ENCODE measurements at places on chromosomes 3 and 15. TPM values are rescaled to one million over a fixed set of nuclear protein-coding genes. Genes with fewer than 3 reads are reported as not detected.

DNA sequence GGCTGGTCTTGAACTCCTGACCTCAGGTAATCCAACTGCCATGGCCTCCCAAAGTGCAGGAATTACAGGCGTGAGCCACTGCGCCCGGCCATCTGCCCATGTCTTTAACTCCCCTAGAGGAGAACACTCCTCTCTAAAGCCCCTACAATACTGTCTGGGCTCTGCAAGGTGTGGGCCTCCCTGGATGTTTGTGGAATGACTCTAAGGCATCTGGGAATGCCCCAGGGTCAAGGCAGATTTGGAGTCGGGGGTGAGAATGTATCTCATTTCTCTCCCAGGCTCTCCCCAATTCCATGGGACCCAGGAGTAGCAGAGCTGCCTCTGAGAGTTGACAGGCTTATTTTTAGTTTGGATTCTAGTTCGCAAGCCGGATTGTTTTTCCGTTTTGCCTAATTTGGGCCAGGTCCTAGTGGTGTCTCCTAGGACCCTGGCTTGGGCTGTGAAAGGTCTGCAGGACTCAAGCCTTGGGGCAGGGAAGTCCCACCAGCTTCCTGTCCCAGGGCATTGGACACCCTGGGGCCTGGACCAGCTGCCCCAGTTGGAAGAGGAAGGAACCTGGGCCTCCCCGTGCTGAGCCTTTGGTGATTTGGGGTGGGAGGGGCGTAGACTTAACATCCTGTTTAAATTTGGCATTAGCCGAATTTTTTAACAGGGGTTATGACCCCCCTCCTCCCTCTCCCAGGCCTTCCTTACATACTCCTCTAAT is 53.5 kb downstream of the MAGEF1 start:
- no peak for DNase-seq

DNA sequence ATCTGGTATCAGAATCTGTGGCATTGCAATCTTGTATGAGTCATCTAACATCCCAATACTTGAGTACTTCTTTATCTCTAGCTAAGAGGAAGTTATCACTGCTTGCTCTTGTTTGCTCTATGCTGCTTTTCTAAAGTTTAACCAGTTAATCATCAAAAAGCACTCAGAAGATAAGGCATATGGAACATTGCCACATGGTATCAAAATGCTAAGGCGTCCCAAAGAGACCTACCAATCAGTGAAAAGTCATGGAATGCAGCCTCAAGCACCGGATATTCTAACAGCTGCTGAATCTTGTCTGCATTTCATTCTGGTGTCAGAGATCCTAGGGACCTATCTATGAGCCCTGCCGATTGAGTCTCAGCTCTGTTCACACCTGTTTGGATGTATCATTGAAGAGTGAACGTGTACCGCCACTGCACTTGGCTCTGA is 192.8 kb downstream of the ARPP21 start:
- no peak for DNase-seq

Gene OXSM
- 8.0 TPM for total RNA-seq

- DNase-seq = no peak
Observed at GRCh38 chr3:10676905-10677304, 139.1 kb upstream of the SLC6A11 start.

GRCh38 chr3:172201136-172201869 is 161.9 kb downstream of the FNDC3B start:
- peak; percentile 78 for DNase-seq

Gene IL5RA
- not detected for total RNA-seq

- no peak for DNase-seq
Observed at GRCh38 chr3:196842567-196843434, 24.9 kb upstream of the SENP5 start.

DNA sequence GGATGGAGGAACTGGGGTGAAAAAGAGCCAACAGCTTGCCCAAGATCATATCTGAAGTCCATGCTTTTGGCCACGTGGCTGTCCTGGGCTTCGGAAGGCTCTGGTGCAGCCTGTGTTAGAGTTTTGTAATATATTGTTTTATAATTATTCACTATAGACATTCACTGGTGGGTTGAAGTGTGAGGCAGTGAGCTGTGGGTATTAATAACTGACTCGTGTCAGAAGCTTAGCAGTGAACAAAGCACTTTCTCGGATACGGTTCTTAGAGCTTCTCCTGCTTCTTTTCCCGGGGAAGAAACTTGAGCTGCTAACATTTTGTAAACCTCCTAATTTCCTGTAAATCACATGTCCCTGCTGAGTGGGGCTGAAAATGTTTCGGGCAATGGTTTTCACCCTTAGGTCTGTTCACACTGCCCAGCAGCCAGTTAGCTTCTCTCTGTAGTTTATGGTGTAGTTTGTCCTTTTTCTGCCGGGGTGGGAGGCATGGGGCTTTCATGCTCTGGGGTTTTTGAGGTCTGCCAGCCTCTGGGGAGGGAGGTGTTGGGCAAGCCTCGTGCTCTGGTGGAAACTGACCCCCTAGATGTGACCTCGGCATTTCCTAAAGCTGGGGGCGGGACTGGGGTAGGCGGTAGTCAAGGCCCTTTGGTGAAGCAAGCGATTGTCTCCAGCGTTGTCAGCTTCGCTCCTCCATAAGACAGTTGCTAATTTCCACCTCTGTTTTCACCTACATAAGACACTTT is 1.7 kb downstream of the MRAS start:
- DNase-seq = no peak

GRCh38 chr3:148930752-148931151 is 60.6 kb upstream of the GYG1 start:
- DNase-seq = no peak

GRCh38 chr3:41126961-41127360 is 72.3 kb upstream of the CTNNB1 start:
- DNase-seq = no peak

GRCh38 chr15:25422021-25422420 is 16.8 kb downstream of the UBE3A start:
- DNase-seq = no peak

DNA sequence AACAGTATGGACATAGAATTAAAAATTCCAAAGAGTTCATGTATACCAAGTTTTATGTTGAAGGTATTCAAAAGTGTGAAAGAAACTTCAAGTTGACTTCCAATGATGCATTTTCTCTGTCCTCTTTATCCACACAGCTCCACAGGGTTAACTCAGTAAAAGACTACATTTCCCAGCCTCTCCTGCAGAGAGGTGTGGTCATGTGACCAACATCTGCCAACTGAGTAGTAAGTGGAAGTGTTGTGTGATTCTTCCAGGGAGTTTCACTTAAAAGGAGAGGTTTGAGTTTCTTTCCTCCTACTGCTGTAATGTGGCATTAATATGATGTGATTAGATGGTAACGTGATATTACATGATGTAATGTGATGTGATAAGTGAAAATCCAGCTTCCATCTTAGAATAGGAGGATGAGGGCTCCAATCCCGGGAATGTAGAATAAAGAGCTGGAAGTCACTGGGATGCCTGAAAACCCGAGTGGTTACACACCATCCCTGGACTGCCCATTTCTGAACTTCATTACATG is 280.6 kb downstream of the ARRDC4 start:
- no peak for DNase-seq

DNA sequence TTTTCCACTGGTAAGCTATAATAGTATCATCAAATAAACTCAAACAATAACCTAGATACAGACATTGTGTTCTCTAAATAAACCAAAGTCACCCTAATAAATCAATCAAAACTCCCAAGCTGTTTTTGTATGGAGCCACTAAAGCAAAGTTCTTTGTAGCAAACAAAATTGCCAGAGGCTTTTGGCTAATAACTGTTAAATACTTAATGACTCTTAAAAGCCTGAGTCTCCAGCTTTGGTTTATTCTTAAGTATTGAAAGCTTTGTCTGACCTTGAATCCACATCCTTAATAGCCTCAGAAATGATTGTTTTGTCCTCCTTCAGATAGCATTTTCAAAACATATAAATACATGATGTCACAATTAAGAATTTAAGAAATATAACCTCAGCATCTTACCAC is 725.3 kb downstream of the SI start:
- DNase-seq = no peak

DNA sequence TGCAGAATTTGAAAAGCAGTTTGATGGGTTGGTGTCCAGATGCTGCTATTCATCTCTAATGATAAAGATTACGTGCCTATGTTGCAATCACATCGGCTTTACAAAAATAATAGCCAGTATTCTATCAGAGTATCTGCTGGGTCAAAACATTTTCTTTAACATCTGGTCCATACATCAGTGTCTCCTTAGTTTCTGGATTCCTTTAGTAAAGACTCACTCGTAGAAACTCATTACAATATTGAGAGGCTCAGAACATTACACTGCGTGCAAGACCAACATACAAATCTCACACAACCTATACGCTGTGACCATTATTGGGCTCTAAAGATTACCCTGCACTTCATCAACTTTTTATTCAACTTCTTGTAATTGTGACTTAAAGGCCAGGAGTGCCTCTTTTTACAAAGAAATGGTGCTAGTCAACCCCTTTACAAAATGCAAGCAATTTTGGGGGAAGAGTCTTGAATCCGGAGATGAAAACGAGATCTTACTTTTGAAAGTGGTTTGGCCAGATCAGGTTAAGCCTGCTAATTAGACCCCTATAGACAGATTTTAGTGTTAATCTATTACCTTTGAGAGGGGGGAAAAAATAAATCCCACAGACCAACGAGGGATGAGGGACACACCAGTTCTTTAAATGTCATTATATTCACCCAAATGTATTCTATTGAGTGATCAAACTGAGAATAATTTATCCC is 2.9 kb downstream of the TRA2B start:
- DNase-seq = no peak

Gene TUSC7
- not detected for total RNA-seq

- no peak for DNase-seq
Observed at GRCh38 chr3:125594125-125594524, 1.2 kb downstream of the OSBPL11 start.

Gene DLL4
- 8.1 TPM for total RNA-seq

Gene LMCD1
- 81.2 TPM for total RNA-seq

DNA sequence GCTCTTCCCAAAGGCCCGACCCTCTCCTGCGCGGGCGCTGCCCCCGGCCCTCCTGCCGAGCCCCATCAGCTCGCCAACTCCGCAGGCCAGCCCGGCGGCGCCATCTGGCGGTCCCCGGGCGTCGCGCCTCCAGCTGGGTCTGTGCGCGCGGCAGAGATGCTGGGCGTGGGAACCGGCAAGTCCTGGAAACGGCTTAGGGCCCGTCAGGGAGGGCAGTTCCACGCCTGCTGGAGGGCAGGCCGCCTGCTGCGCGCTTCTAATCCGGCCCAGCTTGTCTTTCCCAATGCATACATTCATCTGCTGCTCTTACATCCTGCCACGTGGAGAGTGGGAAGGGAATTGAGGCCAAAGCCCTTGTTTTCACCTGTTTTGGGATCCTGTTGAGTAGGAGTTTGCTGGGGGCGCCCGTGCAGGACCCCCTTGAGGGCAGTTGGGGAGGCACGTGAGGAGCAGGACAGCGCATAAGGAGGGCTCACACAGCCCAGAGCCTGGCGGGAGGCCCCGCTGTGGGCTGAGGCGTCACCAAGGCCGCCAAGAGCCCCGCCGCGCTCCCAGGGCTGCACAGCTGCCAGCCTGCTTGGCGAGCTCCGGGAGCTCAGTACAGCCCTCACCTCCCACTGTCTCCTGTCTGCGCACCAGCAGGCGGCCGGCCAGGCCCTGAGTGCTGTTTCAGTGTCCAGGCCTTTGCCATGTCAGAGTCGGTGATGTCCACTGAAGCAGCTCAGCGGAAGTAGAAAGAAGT is 165.6 kb downstream of the NSMCE3 start:
- DNase-seq = peak; percentile 27

GRCh38 chr3:87136066-87136596 is 91.0 kb upstream of the CHMP2B start:
- no peak for DNase-seq

DNA sequence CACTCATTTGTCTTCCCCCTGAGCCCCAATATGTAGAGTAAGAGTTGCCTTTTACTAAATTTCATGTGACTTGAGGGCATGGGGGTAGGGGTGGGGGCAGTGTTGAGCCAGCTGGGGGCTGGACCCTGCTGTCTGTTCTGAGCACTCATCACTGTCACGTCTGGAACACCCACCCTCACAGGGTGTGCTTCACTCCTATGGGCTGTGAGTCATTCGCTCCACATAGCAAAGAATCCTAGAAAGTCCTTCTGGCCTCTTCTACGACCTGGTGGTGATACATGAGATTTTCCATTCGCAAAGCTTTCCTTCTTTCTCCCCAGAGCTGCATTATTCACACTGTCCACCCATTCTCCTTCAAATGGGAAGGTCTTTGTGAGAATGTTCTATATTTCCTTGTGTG is 43.6 kb upstream of the MGLL start:
- no peak for DNase-seq
